Nucleus accumbens (tissue), 56 donors: ENCODE measurements at places on chromosomes 5 and 9.

DNA sequence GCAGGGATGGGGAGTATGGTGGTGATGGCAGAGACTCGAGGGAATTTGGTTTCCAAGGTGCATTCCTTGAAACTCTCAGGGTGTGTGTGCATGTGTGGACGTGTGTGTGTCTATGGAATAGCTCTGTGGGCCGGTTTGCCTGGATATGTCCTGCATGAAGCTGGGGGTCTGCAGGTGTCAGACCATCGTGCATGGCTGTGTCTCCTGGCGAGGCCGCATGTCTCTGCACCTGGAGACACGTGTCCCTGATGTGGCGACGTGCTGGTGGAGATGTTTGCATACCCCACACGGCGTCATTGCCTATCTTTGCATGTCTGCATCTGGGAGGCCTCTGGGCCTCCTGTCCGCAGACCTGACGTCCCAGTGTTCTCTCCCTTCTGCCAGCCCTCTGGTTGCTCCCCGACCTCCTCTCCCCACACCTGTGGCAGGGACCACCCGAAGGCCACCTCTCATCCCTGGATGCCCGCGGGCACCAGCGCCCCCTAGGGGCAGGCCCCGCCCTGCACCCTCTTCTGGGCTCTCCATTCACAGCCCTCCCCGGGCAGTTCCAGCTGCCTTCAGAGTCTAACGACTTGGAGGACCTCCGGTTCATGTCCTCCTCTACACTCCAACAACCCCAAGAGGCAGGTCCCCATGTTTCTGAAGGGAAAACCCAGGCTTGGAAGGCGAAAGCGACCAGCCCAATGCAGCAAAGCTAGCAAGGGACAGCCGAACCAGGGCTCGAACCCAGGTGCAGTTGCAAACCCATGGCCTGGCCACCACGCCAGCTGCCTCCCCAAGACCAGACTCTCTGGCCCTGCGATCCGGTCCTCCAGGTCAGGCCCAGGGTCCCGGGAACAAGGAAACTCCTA, 88.6 kb downstream of the LMX1B start:
- DNase-seq, result no peak

DNA sequence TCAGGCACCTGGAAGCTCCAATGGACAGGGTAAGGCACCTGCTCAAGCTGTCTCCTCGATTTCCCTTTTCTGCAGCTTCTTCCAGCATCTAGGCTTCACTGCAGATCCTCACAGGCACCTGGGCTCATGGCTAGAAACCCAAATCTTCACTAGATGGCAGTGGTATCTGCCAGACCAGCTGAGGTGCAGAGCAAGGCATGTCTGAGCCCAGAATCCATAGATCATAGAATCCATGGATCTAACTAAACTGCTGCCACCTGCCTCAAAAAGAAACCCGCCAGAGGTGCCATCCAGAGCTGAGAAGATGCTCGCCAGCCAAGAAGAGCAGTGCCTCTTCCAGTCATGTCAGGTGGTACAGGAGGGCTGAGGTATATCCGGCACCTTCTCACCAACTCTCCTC, 6.9 kb downstream of the SHC3 start:
- no peak for DNase-seq

DNA sequence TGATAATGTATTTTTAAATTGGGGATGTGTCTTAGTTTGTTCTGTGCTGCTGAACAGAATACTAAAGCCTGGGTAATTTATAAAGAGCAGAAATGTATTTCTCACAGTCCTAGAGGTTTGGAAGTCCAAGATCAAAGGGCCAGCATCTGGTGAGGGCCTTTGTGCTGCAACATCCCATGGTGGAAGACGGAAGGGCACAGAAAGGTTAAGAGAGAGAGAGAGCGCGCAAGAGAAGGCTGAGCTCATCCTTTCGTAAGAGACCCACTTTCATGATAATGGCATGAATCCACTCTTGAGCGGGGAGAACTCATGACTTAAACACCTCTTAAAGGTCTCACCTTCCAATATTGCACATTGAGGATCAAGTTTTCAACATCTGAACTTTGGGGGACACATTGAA, 79.1 kb upstream of the GOLM1 start:
- DNase-seq, result no peak

GRCh38 chr5:14663734-14664269, 716 bp upstream of the OTULIN start:
- no peak for DNase-seq

GRCh38 chr5:128956164-128956563, 9.1 kb upstream of the SLC27A6 start:
- DNase-seq, result no peak

- DNase-seq, result no peak
Observed at GRCh38 chr5:143484601-143485000, 81.1 kb upstream of the NR3C1 start.

- no peak for DNase-seq
Observed at GRCh38 chr9:133881671-133882381, 110.3 kb downstream of the VAV2 start.

DNA sequence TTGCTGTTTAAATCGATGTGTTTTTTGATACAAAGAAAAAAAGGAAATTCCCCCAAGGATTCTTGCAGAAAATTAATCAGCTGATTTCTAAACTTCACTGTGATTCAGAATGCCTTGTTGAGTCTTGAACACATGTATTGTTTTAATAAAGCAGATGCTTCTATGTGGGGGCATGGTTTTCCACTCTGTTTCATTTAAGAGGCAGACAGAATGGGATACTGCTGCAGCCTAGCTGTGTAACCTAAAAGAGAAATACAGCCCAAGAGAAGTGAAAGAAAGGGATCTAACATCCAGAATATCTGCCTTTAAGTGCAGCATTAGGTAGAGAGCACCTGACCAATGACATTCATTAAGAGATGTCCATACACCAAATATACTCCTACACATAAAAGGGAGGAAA, 365.1 kb upstream of the CCNH start:
- no peak for DNase-seq

DNA sequence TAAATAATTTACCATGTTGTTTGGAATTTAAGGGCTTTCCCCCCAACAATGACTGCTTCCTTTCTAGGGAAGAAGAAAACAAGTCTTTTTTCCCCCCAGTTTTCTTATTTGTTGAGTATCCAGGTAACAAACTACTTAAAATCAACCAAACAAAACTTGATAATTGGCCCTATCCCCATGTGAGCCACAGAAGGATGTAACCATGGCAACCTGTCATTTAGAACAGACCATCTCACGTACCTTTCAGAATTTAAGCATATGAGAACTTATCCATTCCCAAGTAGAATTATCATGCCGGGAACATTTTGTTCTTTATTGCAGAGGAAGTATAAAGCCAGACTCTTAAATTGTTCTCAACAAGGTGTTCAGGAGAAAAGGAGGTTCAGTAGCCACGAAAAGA, 392.3 kb downstream of the CETN3 start:
- DNase-seq, result no peak

DNA sequence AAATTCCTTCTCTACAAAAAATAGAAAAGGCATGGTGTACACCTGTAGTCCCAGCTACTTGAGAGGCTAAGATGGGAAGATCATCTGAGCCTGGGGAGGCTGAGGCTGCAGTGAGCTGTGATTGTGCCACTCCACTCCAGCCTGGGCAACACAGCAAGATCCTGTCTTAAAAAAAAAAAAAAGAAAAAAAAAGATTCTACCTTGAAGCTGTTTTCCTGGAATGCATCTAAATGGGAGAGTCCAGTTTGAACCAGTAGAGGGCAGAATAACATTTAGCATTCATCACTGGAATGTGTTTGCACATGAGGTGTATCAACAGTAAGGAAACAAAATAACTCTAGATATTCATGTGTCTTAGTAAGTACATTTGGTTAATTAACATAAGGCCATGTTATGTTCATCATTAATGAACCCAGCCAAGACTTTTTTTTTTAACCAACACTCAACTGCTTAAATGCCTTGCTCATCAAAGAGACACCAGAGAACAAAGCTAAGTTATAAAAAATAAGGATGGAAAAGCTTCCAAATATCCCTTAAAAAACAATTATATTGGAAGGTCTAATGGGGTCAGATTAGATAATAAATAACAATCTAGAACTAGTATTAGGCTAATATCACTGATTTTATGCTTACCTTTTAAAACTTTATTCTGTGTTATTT, 16.1 kb downstream of the IFNE start:
- no peak for DNase-seq

- no peak for DNase-seq
Observed at GRCh38 chr5:176737746-176738636, 72.4 kb upstream of the UNC5A start.

DNA sequence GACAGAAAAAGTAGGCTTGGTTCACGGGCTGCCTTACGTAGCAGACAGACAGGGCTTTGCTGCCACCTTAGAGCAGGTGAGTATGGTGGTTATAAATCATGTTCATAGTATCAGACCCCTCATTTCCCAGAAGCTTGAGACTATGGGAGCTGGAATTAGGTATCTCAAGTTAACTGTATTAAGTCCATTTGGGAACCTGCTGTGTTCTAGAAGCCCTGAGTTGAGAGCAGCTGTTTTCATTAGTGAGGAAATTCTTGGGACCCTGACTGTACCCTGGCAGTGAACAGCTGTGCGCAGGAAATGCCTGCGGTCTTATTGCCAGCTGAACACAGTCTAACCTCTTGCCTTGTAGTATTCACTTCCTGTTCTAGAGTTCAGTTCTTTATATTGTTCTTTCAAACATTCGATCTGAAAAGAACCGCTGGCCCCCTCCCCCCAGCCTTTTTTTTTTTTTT, 29.8 kb downstream of the UGCG start:
- DNase-seq, result no peak

DNA sequence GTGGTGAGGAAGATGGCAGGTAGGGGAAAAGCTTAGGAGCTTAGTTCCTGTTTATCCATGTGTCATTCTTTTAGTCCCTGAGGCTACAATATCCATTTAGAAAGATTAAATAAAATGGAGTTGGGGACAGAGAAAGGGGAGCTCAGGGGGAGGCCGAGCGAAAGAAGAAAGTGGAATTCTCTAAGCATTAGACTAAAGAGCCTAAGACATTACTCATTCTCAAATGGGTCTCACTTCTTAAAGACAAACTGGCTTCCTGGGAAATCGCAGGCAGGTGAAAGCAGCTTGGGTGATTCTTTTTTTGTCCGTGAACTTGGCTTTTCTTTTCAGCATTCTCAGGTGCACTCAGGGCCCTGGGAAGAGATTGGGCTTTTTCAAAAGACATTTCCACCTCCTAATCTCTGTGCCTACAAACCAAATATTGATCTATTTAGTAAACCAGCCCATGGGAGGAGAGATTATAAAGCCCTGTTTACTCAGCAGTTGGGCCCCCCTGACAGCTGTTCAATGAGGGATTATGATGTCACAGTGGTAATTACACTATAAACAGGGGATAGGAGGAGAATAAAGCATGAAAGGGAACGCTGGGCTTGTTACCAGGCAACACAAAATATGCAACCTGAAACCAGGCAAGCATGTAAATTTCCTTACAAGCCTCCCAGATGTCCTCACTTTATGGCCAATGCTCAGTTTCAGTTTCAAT, 584.0 kb downstream of the ACTL7B start:
- no peak for DNase-seq

GRCh38 chr5:138032028-138032571, 779 bp downstream of the FAM13B start:
- peak; percentile 62 for DNase-seq

GRCh38 chr9:69949396-69949795, 94.3 kb upstream of the MAMDC2 start:
- DNase-seq, result no peak

GRCh38 chr5:132221781-132222648, 5.6 kb downstream of the P4HA2 start:
- no peak for DNase-seq

DNA sequence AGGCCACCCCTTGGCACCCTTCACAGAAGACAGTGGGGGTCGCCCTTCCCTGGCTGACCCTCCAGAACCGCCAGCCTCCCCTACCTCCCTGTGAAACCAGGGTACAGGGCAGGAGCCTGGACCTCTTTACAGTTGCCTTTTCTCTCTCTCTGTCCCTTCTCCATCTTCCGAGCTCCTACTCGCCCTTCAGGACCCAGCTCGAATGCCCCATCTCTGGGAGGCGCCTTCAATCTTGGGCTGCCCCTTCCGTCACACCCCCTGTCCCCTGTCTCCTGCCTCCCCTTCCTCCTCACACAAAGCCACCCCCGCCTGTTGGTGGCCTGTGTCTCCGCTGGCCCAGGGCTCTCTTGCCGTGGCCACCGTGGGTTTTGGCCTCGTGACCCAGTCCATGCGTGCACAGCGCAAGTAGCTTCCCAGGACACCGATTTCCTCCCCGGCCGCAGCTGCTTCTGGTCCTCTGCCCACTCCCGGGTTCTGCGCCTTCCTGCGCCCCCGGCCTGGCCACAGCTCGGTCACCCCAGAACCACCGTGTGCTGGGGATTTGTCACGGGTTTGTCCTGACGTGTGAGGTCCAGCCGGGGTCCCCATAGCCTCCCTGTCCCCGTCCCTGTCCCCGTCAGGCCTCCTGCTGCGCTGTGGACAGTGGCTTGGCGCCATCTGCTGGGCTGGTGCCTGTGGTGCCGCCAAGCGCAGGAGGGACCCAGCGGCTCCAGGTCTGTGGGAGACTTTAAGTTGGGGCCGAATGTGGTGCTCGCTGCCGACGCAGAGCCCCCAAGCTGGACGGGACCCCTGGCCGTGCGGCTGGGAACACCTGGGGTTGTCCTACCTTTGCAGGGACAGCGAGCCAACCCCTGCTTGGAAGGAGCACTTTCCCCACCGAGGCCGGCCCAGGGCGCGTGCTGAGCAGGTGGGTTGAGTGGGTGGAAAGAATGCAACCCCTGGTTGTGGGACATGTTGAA, 4.0 kb upstream of the TMEM250 start:
- peak; percentile 68 for DNase-seq

DNA sequence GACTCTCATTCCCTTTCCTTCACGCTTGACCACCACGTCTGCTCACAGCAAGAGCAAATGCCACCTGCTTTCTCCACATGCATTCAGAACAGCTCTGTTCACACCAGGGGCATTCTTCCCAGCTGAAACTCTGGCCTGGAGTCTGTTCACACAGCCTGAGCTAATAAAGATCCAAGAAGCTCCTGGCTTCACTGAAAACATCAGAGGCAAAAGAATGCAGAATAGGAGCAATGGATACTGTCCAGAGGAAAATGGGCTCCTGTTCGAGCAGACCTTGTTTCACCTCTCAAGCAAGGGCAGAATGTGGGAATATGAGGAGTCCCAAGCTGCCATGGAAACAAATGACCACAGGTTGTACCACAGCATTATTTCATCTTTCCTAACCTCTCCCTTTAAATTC, 402.7 kb upstream of the TNC start:
- DNase-seq, result no peak

DNA sequence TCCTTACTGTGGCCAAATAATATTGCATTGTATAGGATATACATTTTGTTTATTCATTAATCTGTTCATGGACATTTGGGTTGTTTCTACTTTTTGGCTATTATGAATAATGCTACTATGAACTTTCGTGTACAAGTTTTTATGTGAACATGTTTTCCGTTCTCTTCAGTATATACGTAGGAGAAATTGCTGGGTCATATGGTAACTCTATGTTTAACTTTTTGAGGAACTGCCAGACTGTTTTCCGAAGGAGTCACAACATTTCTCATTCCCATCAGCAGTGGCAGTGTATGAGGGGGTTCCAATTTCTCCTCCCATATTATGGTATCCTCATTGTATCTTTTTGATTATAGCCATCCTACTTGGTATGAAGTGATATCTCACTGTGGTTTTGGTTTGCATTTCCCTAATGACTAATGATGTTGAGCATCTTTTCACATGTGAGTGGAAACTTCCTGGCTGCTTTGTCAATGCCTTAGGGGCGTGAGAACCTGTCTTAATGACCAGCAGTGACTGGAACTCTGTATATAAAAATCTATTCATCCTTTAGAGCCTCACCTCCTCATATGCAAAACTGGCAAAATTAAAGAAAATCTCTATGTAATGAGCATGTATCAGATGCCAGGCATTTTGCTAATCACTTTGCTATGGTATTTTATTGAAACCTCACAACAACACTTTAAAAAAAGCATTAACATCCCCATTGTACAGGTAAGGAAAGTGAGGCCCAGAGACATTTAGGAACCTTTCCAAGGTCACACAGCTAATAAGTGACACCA, 47.8 kb upstream of the TGFBR1 start:
- DNase-seq, result no peak
